ENCODE measurements at places on chromosomes 12 and 14.

- DNase-seq, result no peak
Observed at GRCh38 chr12:10293570-10294227, 14.0 kb upstream of the KLRD1 start.

DNA sequence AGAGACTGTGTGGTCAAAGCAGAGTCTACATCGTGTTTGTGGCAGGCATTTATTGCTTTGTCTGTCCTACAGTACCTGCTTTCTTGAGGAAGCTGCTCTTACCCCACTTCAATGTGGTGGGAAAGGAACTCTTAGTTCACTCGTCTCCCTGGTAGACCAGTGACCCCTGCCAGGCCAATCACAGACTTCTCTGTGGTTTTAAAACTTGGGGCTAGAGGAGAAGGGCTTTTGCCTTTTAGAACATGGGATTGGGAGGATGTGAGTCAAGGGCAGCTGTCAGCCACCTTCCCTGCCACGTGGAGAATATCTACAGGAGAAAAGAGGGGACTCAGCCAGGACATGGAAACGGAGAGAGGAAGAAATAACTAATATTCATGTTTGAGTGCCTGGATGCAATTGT, 36.8 kb upstream of the TMED10 start:
- no peak for DNase-seq

GRCh38 chr14:91873471-91874415, 6.4 kb upstream of the TC2N start:
- DNase-seq, result no peak

GRCh38 chr12:39587225-39587624, 32.4 kb downstream of the ABCD2 start:
- DNase-seq, result no peak

DNA sequence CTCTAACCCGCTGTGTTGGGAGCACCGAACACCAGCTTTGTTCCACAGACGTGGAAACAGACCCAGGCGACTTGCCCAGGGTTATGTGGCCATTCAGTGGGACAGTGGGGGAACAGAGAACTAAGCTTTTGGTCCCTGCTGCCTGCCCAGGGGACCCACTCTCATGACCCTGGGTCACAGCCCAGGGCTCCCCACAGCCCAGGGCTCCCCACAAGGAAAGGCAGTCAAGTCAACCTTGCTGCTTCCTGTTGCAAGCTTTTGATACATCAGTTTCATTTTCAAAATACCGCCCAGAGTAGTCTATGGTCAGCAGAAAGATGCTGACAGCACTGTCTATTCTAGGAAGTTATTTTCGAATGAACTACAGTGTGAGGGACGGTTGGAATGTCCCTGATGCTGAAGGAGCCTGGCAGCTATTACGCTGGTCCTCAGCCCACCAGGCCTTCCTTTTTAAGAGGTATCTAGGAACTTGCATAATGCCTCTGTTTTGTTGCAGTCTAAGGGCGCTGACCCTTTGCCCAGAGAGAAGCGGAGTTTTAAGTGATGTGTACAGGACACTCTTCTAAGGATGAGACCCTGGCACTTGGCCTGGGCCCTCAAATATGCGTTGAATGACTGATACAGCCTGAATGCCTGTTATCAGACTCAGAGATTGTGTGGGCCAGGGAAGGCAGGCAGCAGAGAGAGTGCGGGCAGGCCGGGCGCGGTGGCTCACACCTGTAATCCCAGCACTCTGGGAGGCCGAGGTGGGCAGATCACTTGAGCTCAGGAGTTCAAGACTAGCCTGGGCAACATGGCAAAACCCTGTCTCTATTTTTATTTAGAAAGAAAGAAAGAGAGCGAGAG, 12.6 kb upstream of the TTC7B start:
- no peak for DNase-seq

DNA sequence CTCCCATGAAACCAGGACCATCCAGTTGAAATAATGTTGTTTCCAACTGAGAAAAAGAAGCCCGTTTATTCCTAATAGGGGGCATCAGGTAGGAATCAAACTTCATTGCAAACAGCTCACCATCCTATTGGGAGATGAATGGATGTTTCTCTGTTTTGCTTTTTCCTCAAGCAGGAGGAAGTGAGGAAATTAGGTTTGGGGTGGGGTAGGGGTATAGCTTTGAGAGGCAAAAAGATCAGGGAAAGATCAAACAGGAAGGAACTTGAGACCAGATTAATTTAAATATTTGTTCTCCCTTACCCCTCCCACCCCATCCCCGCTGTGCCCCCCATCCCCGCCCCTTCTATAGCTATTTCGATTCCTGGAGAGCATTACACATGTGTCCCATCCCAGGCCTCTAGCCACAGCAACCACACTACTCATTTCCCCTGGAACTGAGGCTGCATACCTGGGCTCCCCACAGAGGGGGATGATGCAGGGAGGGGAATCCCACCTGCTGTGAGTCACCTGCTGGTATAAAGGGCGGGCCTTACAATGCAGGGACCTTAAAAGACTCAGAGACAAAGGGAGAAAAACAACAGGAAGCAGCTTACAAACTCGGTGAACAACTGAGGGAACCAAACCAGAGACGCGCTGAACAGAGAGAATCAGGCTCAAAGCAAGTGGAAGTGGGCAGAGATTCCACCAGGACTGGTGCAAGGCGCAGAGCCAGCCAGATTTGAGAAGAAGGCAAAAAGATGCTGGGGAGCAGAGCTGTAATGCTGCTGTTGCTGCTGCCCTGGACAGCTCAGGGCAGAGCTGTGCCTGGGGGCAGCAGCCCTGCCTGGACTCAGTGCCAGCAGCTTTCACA, at the start of gene IL23A:
Gene IL23A, plus strand, starts transcription at position 577 of the 850 bp plus-strand sequence. Its CDS starts 161 bp downstream, at position 738.
- no peak for DNase-seq

DNA sequence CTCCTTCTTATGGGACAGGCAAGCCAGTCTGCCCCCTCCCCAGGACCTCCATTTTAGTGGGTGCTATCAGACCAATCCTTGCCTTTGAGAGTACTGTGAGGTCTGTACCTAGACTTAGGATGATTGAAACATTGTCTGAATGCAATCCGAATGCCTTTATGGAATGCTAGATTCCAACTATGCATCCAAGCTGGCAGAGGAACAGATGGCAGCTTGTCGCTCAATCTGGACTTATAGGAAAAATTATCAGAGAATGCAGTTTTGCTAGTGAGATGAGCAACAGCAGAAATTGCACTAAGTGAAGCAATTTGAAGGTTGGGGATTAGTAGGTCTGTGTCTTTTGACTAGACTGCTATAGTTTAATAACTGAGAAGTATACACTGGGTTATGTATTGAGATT, 109.1 kb downstream of the DYRK2 start:
- DNase-seq, result no peak

DNA sequence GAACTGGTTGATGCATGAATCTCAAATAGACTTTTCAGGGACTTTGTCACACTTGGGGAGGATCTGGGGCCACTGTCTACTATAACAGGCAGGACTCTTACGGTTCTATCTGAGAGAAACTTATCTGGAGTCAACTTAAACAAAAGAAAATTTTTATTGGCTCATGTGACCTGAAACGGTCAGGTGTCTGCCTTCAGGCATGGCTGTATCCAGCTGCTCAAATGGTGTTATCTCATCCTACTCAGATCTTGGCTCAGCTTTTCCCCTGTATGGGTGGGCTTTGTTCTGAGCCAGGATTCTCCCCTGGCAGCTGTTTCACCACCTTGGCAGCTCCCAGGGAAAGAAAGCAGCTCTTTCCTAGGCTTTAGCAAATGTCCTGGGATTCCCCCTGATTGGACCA, 183.2 kb upstream of the MYL2 start:
- no peak for DNase-seq

GRCh38 chr14:20333494-20333841, 389 bp upstream of the CCNB1IP1 start:
- no peak for DNase-seq

DNA sequence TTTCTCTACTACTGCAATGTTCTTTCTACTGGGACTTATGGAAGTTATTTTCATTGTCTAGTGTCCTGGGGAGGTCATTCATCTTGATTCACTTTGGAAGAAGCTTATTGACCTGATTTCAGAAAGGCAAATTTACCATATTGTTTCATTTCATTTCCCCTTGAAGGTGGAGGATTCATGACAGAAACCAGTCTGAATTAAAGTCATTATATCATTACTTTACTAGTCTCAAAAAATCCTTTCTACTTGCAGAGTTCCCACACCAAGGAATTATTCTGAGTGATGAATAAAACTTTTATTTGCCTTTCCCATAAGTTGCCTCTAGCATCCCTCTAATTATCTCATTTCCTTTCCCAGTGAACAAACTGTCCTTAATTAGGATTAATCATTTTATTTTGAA, 163.8 kb downstream of the RASSF9 start:
- DNase-seq, result no peak

Measured in skeletal muscle cell (primary cell).